Suppressor macrophage (primary cell): ENCODE measurements at places on chromosomes 6 and 20.

DNA sequence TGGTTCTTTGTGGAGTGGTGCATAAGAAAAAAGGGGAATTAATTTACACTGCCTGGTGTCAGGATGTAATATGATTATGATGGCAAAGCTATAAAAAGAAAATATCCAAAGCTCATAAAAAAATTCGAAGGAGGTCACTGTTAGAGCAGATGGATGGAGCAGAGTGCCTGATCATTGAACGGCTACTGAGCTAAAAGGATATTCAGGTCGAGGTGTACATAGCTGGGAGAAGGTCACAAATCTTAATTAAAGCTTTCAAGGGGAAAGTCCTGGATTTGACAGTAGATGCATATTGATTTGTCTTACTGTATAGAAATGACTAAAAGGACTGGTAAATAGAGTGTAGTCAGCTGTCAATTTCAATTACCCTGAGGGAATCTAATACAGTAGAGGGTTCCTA lies 84.4 kb downstream of the PKIB start:
- no peak for DNase-seq

DNA sequence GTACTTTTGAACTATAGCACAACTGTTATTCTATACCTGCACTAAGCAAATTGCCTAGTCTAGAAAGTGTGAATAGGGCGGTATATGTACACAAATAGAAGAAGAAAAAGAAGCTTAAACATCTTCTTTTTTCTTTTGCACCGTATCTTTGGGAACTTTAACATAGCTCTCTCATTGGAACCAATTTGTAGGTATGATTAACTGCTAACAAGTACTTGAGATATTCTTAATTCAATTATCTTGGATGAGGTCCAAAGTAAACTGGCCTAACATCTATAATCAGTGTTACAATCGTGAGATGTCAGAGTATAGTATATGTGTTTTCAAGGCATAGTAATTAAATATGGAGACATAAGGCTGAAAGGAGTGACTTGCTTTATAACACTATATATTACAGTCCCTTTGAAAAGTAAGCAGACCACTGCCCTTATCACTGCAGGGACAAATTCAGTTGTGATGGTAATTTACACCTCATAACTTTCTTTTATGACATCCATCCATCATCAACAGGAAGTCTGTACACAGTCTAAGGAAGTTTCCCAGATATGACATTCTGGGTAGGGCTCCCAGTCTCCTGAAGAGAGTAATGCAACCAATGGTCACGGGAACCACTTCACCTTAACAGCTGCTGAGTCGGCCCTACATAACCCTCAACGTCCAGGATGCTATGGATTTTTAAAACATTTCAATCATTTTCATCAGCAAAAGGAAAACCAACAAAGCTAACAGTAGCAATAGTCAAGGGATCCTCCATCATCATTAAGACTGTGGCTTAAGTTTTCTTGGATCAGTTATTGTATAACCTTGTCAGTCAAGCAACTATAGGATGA lies 37.6 kb downstream of the NKAIN2 start:
- no peak for DNase-seq

DNA sequence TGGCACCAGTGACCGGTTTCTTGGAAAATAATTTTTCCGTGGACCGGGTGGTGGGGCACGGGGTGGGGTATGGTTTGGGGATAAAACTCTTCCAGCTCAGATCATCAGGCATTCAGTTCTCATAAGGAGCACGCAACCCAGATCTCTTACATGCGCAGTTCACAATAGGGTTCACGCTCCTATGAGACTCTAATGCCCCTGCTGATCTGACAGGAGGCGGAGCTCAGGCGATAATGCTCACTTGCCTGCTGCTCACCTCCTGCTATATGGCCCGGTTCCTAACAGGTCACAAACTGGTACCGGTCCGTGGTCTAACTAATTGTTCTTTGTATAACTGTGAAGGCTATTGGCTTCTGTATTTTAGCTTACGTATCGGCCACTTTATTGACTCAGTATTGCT lies 51.7 kb downstream of the VSTM2L start:
- no peak for DNase-seq

GRCh38 chr20:878511-879307 lies 37.4 kb downstream of the ANGPT4 start:
- DNase-seq, result peak; percentile 33

GRCh38 chr6:1817033-1817761 lies 207.5 kb downstream of the FOXC1 start:
- DNase-seq, result no peak

DNA sequence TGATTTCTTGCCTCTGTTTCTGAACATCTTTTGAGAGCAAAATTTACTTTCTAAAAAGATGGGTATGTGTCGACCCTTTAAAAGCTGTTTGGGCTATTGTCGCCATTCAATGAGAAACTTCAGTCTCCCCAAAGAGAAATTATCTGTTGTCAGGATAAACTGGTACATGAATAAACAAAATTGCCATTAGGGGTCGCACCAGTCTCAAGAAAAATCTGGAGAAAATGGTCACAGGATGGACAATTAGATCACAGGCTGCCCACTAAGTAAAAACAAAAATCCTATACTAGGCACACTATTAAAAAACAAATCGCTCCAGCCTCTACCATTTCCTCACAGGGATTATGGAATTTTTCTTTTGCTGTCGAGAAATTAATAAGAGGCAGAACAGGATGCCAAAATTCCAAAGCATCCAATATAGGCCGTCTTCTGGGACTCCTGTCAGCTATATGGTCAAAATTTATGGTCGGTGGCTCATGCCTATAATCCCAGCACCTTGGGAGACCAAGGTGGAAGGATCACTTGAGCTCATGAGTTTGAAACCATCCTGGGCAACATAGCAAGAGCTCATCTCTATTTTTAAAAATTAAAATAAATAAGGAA lies 5.5 kb upstream of the HLA-E start:
- DNase-seq, result peak; percentile 83

DNA sequence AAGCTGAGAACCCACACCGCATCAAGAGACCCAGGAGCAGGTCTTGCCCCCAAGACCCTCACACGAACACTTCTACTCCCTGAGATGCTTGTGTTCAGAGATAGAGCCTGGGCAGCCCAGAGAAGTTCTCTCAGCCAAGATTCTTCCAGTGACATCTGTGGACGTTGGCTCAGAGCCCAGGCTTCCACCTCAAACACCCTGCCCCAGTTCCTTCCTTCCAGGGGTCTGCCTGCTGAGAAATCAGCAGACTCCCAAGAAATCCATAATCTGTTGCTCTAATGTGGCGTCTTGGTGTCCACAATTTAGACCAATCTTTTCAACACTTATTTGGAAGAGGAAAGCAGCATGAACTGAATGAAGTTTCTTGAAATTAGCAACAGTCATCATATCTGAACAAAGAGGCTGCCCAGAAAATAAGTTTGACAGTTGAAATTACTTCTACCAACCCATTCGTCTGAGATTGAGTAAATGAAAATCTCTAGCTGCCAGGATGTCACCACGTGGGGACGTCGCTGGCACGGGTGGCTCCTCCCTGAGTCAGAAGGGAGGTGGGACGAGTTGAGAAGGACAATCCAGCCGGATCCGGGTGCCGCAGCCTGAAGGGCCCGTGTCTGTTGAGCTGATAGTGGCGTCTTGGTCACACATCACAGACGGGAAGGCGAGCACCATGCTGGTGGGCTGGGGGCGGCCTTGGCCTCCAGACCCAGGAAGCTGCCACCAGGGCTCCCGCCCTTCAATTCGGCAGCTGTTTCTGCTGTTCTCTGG lies 400.9 kb downstream of the TAF4 start:
- DNase-seq, result no peak

GRCh38 chr6:157761331-157761921 lies 61.6 kb upstream of the SNX9 start:
- peak; percentile 83 for DNase-seq

DNA sequence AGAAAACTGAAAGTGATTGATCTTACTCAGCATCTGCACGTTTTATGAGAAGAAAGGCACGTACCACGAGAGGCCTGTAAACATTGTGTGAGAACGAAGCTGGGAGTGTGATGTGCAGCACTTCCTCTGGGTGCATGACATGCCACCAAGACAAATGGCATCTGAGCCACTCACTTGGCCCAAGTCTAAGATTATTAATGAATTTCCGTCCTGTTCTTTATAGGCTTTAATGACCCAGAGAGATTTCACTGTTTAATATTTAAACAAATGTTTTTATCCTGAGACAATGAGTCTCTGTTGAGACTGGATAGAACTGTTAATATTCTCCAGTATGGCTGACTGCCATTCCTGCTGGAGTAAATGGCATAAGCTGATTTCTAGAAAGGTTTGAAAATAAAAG lies 172.6 kb upstream of the PHACTR1 start:
- DNase-seq, result no peak

DNA sequence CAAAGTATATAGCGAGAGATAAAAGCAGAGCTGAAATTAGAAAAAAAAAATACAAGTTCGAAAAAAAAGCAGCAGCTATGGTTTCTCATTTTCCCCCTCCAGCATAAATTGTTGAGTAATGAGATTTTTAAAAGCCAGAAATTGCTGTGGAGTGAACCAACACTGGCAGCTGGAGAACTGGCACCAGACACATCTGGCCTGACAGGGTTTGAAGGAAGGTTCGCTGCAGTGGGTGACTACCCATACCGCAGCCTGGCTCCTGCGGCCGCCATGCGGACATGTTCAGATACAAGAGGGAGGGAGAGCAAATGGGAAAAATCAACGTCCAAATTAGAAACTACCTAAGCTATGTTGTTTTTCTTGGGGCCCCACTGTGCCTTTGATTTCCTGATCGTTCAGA lies 3.3 kb downstream of the APCDD1L start:
- no peak for DNase-seq

DNA sequence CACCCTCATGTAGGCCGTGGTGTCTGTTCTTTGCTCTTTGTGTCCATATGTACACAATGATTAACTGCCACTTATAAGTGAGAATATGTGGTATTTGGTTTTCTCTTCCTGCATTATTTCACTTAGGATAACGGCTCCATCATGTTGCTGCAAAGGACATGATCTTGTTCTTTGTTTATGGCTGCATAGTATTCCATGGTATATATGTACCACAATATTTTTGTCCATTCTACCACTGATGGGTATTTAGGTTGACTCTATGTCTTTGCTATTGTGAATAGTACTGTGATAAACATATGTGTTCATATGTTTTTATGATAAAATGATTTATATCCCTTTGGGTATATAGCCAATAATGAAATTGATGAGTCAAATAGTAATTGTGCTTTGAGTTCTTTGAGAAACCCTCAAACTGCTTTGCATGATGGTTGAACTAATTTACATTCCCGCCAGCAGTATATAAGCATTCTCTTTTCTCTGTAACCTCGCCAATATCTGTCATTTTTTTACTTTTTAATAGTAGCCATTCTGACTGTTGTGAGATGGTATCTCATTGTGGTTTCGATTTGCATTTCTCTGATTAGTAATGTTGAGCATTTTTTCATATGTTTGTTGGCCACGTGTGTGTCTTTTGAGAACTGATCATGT lies 174.4 kb upstream of the NT5E start:
- no peak for DNase-seq

DNA sequence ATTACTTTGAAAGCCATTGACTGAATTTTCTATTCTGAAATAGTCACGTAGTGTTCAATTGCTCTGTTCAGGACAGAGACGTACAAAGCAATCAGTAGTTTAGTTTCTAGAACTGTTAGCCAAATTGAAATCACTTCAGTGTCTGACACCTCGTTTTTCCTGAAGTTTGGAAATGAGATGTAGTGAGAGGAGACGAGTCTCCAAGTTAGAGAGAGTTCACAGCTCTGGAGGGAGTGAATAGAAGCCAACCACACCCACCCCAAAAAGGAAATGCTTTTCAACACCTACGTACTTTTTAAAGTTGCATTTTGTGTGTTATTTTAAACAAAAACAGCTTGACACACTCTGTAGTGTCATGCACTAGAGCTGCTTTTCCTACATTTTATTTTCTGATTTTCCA lies 296.0 kb downstream of the ADGRG6 start:
- DNase-seq, result no peak

DNA sequence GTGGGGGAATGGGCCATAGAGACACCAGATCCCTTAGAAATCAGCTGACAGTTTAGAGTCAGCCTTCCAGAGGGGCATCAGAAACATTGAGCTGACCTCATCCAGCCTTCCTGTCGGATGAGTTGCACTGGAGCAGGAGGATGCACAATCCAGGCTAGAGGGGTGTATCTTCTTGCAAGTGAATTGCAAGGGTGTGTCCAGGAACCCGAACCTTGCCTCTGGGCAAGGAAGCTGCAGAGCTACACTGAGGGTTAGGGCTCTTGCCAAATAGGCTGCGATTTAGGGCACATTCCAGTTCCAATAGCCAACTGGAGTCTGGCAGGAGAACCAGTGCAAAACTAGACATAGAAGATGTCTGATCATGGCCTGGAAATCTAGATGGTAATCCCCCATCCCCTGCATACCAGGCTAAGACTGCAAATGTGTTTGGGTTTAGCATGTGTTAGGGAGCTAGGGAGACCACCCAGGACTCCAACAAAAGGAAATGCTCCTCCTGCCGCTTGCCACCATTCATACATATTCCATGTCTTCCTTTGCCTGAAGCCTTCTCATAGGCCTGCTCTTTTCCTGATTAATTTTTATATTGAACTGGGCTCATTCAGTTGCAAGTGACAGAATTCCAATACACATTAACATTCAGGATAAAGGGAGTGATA lies 6.3 kb upstream of the UTRN start:
- DNase-seq, result no peak

GRCh38 chr6:142805042-142805441 lies 139.9 kb downstream of the HIVEP2 start:
- DNase-seq, result no peak

DNA sequence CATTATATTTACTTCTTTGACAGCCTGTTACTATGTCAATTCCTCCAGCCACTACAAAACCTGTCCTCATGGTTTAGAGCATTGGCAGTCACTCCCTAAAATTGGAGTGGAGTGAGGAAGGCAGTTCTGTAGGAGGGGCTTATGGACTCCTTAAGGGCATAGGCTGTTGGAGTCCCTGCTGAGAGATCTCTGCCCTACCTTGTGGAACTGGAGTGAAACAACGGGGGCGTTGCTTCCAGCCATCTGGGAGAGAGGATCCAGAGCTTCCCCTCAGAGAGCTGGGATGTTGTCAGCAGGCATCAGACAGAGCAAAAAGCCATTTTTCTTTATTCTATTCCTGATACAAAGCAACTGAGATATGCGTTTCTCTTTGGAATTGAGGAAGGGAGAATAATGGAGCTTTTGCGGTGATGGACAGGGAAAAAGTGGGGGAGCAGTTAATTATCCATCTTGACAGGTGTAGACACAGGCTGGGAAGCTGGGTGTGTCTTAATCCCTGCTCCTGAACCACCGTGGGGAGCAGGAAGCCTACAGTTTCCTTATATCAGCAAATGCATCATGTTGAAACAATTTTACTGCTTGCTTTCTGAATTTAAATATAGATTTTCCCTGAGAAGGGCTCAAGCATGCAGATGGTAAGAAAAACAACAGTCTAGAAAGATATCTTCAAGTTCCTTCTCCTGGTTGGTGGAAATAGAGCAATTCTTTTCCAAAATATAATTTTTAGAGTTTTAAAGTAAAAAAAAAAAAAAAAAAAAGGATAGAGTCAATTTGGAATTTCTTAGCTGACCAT lies 402.5 kb downstream of the PLCB1 start:
- DNase-seq, result no peak
